ENCODE measurements at places on chromosomes 1 and 21.

GRCh38 chr1:238558746-238559145, 668.0 kb upstream of the ZP4 start:
- DNase-seq = no peak

- no peak for DNase-seq
These were observed 191.8 kb downstream of the LYPLAL1 start for GRCh38 chr1:219365451-219365850.

DNA sequence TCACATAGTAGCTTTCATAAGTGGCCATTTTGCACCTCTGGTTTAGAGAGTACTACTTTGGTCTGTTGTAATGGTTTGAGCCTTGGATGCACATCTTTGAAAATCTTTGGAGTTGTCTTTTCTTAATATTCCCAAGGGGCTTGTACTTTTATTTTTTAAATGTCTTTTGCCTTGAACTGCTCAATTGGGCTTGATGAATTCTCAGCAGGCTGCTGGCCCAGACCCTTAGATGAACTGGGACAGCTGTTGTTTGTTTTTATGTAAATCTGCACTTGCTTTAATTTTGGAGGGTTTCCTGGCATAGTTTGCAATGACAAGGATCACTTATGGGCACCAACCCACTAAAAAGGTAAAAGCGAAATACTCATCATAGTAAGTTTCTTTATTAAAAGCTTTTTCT, 24.9 kb downstream of the NGF start:
- no peak for DNase-seq

GRCh38 chr1:152003846-152004442, 10.3 kb upstream of the S100A10 start:
- DNase-seq = no peak

GRCh38 chr1:182802006-182802803, 12.6 kb downstream of the NPL start:
- DNase-seq = no peak

- DNase-seq = no peak
These were observed 46.7 kb upstream of the KLHDC7A start for GRCh38 chr1:18434041-18434440.

DNA sequence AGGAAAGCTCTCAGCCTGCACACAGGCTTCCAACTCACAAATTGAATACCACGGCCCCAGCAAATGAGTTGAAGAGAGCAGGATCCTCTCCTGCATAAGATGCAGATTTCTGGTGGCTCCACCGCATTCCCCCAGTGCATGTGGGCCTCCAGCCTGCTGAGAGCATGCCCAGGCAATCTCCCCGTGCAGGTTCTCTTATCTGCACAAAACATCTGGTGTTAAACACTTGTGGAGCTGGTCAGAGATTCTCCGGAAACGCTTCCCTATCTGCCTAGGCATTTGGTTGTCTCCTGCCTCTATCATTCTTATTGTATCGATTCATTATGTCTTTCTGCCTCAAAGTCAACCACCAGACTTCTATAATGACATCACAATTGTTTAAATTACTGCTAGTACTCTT, 1349.0 kb upstream of the B3GALT2 start:
- no peak for DNase-seq

All from occipital lobe (tissue), 3 donors.